ENCODE measurements at places on chromosomes 6 and 20. TPM values are rescaled to one million over a fixed set of nuclear protein-coding genes. Genes with fewer than 3 reads are reported as not detected.

Gene RAMACL
- 1.5 TPM for total RNA-seq

Gene LTA
- not detected for total RNA-seq

Gene FAXC
- total RNA-seq = 42.8 TPM

Gene TCP1
- 248 TPM for total RNA-seq

Gene GPR63
- total RNA-seq = 8.6 TPM

Gene APCDD1L
- not detected for total RNA-seq

Gene TJAP1
- total RNA-seq = 4.4 TPM

Gene PCNA
- total RNA-seq = 25.1 TPM

Gene STMN3
- 102 TPM for total RNA-seq

Gene NEDD9
- 31.7 TPM for total RNA-seq

Gene MOG
- total RNA-seq = 0.25 TPM

Gene COL11A2
- total RNA-seq = 1.2 TPM

Gene ZBTB46
- 18.7 TPM for total RNA-seq

Gene BPIFB1
- total RNA-seq = not detected

Gene SYNDIG1
- 16.7 TPM for total RNA-seq

Gene PACRG
- 5.4 TPM for total RNA-seq

Gene MOXD1
- 30.5 TPM for total RNA-seq

Gene DYNLT2
- 3.2 TPM for total RNA-seq

Gene MLN
- total RNA-seq = not detected

Gene FAM184A
- total RNA-seq = 29.7 TPM

Gene KCNB1
- total RNA-seq = 9.3 TPM

Gene FNDC1
- total RNA-seq = 3.2 TPM

Gene PRPH2
- total RNA-seq = 3.4 TPM

Gene WDR27
- total RNA-seq = 23.1 TPM

Gene GTSF1L
- total RNA-seq = not detected

Gene SPATS1
- not detected for total RNA-seq

Gene IFT52
- total RNA-seq = 48.4 TPM

Gene GMNN
- total RNA-seq = 8.6 TPM

Gene SLC22A3
- 3.0 TPM for total RNA-seq

Gene PEX7
- 6.6 TPM for total RNA-seq

Gene ERMARD
- total RNA-seq = 18.9 TPM

Gene ZNF334
- 17.5 TPM for total RNA-seq

Gene SALL4
- 0.49 TPM for total RNA-seq

Gene SLC29A1
- 5.4 TPM for total RNA-seq

Gene GSTA3
- not detected for total RNA-seq

Gene ETV7
- total RNA-seq = not detected

Gene TRIM38
- 0.49 TPM for total RNA-seq

Gene CCN5
- total RNA-seq = not detected

Gene OPRM1
- total RNA-seq = 0.98 TPM

Gene FRK
- 0.49 TPM for total RNA-seq

Gene IP6K3
- total RNA-seq = not detected

Gene GJA10
- not detected for total RNA-seq

Gene DEFB124
- total RNA-seq = not detected

Gene TMEM217
- 0.49 TPM for total RNA-seq

Gene RNF114
- total RNA-seq = 25.6 TPM

Gene GNL1
- total RNA-seq = 27.8 TPM

Gene TPBG
- 3.7 TPM for total RNA-seq

Data from temporal lobe (tissue), 4 donors.